Hindlimb muscle (tissue), 1 donor: ENCODE measurements at places on chromosomes 11 and 22.

- DNase-seq = peak; percentile 64
Measured at GRCh38 chr11:104704146-104704830, 194.0 kb downstream of the CASP12 start.

- DNase-seq = no peak
Measured at GRCh38 chr11:72075109-72075508, 5.2 kb downstream of the NUMA1 start.

DNA sequence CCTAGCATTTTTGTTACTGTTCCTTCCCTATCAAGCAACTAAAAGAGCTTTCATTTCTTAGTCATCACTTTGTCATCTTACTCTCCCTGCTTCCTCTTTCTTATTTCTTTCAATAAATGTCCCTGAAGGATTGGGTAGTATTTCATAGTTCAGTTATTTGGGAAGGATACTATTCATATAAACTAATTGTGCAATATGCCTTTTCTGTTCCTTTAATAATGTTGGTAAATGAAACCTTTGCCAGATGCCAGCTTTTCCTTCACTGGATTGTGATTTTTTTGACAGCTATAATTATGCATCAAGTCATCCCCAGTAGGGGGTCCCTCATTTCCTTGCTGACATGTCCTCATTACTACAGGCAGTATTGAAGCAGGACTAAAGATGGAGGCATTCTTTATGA, 101.7 kb downstream of the ATM start:
- no peak for DNase-seq

DNA sequence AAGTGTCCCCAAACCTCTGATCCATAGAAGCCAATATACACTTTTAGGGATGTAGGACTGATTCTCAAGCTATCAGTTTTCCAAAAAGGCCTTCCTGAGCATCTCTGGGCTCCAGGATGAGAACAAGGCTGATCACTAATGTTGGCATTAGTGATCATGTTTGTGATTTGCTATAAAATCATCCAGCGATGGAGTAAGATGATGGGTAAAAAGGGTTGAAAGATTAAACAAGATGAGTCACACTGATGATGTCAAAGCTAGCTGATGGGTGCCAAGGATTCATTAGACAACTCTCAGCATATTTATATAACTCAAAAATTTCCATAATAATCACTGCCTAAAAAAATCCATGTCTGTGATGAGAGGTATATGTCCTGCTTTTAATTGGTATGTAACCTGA, 42.8 kb downstream of the ZNF280B start:
- DNase-seq = no peak

DNA sequence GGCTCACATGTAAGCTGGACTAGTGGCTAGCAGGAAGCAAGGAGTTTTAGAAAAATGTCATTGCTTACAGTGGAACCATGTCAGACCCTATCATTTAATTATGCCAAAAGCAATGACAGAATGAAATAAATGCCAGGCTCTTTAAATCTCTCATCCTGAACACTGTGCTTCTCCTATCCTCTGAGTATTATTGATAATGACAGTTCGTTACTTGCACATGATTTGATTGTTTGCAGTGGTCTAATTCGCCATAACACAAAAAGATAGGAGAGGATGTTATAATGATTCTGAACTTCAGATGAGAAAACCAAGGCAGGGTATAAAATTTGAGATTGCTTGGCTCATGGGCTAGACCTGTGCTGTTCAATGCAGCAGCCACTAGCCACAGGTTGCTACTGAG, 68.2 kb downstream of the FLI1 start:
- DNase-seq = no peak

DNA sequence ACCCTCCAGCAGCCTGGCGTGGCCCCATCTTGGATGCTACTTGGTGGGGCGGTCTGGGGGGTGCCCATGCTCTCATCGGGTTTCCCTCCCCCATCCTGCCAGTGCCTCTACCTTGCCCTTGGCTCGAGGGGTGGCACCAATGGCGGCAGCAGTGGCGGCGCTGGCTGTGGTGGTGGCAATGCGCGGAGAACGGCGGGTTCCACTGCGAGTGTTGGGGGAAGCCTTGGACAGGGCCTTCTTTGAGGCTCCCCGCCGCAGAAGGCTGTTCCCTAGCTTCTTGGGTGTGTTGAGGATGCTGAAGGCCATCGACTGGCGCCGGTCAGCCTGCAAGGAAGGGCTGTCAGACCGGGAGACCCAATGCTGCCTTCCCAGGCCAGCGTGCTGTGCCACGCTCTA, 5.1 kb downstream of the IL18BP start:
- no peak for DNase-seq
